ENCODE measurements at places on chromosomes 4 and X. TPM values are rescaled to one million over a fixed set of nuclear protein-coding genes. Genes with fewer than 3 reads are reported as not detected.

Gene EXOC1
- 32.4 TPM for total RNA-seq

Gene MSX1
- total RNA-seq: 1.6 TPM

Gene XAGE1A
- not detected for total RNA-seq

Gene GSX2
- not detected for total RNA-seq

Gene CLGN
- 12.1 TPM for total RNA-seq

Gene MAGEB18
- total RNA-seq: not detected

Gene DMP1
- not detected for total RNA-seq

Gene RPL39
- total RNA-seq: 7,088 TPM
